ENCODE measurements at places on chromosomes 16 and 17.
A peak's percentile ranks its signal among the peaks of the same experiment; 100 is the strongest.

- no peak for DNase-seq
These were observed 804 bp upstream of the TMEM100 start for GRCh38 chr17:55723488-55723848.

GRCh38 chr17:82298538-82299421, 18.6 kb downstream of the CD7 start:
- no peak for DNase-seq

- no peak for DNase-seq
These were observed 59.9 kb downstream of the PRMT7 start for GRCh38 chr16:68370581-68371275.

DNA sequence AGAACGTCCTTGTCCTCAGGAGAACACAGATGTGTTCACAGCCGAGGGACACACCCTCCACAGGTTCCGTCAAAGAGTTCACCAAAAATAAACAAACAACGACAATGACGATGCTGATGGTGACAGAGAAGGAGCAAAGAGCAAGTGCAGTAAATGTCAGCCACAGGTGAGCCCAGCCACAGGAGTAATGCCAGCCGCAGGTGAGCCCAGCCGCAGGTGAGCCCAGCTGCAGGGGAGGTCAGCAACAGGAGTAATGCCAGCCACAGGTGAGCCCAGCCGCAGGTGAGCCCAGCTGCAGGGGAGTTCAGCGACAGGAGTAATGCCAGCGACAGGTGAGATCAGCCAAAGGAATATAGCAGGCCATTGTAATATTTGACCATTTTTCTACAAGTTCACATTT, 315.2 kb downstream of the FOXL1 start:
- DNase-seq, result no peak

DNA sequence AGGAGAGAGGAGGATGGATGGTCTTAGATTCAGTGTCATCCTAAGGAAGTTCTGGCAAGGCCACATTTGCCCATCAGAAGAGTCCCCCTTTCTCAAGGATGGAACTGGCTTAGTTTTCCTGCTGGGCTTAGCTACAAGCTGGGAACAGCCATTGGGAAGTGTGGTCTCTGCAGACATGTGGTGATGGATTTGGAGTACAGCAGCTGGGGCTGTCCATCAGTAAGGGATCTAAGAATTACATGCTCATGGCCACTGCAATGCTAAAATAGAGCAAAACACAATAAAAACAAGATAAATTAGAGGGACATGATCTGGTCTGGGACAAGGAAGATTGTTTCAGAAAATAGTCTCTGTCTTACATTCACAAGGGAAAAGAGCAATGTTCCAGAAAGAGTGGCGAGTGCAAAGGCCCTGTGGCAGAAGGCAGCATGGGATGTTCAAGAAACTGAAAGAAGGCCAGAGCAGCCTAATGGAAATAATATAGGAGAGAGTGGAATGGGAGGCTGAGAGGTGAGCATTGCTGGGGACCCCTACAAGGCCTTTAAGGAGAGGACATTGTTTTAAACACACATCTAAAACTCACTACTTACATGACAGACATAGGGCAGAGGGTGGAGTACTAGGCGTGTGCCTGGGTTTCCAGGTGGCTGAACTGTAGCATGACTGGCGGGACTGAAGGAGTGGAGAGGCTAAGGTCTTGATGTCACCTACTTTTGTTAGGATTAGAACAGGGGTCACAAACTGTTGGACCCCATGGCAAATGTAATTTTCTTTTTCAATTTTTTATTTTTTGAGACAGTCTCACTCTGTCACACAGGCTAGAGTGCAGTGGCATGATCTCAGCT, 17.0 kb upstream of the TOX3 start:
- DNase-seq, result no peak

DNA sequence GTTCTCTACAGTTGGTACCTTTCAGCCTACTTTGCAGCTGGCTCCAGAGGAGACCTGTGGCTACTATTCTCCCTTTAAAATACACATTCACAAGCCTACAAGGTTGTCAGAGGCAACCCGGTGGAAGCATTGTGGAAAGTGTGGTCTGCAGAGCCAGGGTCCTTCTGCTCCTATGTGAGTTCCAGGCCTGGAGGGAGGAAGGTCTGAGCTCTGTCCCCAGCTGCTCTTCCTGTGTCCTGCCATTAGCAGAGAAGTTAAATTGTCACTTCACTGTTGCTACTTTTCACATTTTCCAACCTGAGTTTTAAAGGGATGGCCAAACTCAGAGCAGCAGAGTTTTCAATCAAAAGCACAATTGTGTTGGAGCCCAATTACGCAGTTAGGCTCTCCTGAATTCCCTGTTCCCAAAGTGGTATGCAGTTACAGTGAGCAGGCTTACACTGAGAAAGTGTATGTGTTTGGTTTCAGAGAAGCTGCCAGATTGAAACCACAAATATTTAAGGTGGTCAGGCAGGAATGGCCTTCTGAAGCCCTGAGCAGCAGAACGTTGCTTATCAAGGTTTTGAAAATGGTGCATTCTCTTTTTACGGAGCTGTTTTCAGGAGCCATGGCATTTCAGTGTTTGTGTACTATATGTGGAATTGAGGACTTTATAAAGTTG, 25.0 kb downstream of the MAP3K3 start:
- DNase-seq, result no peak

- no peak for DNase-seq
These were observed 25.0 kb upstream of the RSL1D1 start for GRCh38 chr16:11876306-11876705.

DNA sequence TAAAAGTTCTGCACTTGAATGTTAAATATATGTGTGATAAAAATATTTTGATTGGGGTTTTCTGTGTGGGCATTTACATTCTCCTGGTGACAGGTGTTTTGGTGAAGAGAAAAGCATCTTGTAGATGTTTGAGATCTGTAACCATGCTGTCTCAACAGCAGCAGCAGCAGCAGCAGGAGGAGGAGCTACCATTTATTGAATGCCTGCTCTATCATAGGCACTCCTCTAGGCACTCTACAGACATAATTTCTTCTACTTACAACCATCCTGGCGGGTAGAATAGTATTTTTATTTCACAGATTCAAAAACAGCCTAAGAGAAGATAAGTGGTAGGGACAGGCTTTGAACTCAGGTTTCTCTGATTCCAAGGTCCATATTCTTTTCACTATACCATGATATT, 159.7 kb upstream of the TBX2 start:
- no peak for DNase-seq

GRCh38 chr16:19666477-19666876, 51.5 kb downstream of the KNOP1 start:
- DNase-seq, result peak; percentile 77

- DNase-seq, result no peak
These were observed 107.6 kb downstream of the VAT1L start for GRCh38 chr16:77895962-77896361.

GRCh38 chr17:73769479-73769878, 125.2 kb upstream of the SDK2 start:
- no peak for DNase-seq

DNA sequence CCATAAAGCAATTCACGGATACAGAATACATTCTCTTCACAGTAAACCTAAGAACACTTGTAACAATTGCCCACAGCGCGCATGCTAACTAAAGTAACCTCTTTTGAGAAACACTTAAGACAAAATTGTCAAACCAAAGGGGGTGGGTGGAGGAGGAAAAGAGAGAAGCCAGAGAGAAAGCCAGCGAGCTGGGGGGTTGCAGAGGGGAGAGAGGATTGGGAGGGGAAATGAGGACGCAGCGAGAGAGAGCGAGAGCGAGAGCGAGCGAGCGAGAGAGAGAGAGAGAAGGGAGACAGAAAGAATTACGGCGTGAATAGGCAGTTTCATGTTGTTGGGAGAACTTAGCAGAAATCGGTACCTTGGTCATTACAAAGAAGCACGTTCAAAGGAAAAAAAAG, 1.6 kb upstream of the HOXB7 start:
- no peak for DNase-seq

DNA sequence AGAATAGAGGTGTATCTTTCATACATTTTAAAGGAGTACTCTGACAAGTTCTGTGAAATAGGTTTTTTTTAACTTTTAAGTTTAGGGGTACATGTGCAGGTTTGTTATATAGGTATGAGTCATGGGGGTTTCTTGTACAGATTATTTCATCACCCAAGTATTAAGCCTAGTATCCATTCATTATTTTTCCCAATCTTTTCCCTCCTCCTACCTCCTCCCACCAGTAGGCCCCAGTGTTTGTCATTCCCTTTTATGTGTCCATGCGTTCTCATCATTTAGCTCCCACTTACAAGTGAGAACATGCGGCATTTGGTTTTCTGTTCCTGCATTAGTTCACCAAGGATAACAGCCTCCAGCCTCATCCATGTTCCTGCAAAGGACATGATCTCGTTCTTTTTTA, 175.5 kb downstream of the CYB561 start:
- no peak for DNase-seq

DNA sequence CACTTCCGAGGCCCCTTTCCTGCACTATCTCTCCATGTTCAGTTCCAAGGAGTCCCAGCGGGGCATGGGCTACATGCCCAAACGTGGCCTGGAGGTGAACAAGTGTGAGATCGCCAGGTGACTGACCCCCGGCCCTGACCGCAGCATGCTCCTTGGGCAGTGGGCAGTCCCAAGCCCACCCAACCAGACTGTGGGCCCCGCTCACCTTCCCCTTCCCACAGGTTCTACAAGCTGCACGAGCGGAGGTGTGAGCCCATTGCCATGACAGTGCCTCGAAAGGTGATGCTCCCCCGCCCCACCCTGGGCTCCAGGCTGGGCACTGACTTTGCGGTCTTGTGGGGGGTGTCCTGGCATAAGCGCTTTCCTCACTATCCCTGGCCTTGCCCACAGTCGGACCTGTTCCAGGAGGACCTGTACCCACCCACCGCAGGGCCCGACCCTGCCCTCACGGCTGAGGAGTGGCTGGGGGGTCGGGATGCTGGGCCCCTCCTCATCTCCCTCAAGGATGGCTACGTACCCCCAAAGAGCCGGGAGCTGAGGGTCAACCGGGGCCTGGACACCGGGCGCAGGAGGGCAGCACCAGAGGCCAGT, 4.7 kb downstream of the CORO1A start:
- no peak for DNase-seq

GRCh38 chr16:7703672-7704071, 371.0 kb downstream of the RBFOX1 start:
- DNase-seq, result no peak

- no peak for DNase-seq
These were observed 256.0 kb upstream of the MAF start for GRCh38 chr16:79856581-79856980.

DNA sequence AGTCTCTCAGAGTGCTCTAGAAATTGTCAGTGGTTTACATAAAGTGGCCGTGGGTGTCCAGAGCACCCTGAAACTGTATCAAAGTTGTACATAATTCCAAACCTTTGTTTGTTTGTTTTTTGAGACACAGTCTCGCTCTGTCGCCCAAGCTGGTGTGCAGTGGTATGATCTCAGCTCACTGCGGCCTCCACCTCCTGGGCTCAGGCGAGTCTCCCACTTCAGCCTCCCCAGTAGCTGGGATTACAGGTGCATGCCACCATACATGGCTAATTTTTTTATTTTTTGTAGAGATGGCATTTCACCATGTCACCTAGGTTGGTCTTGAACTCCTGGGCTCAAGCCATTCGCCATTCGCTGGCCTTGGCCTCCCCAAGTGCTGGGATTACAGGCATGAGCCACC, 24.3 kb upstream of the ADGRG1 start:
- DNase-seq, result no peak

GRCh38 chr16:80437707-80438106, 103.1 kb upstream of the DYNLRB2 start:
- no peak for DNase-seq

DNA sequence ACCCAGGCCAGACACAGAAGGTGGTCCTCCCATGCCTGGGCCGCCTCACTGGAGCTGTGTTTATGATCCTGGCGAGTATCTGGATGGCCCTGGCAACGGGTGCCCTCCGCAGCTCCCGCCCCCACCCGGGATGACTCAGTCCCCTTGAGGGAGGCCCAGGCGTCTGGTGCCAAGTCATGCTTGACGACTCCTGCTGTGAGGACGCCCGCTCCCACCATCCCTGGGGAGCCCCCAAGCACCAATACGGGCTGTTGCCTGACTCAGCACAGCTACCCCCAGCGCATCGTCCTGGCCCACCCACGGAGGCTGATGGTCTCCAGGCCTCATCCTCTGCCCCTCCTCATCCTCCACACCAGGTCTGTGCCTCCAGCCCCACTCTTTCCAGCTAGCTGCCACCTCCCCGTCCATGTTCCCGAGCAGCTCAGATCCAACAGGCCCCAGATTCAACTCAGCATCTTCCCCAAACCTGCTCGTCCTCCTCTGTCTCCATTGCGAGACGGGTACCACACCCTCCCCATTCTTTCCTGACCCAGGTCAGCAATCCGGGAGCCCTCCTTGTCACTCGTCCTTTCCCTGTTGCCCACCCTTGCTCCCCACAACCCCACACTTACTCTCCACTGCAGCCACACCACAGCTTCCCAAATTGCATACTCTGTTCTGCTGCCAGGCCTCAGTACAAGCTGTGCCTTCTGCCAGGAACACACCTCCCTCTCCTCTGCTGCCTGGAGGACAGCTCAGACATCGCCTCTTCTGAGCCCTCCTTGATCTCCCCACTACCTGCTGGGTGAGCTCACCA, 2.6 kb downstream of the CAMKK1 start:
- DNase-seq, result peak; percentile 61

- peak; percentile 66 for DNase-seq
These were observed 63.6 kb downstream of the PLCG2 start for GRCh38 chr16:81842564-81843242.

DNA sequence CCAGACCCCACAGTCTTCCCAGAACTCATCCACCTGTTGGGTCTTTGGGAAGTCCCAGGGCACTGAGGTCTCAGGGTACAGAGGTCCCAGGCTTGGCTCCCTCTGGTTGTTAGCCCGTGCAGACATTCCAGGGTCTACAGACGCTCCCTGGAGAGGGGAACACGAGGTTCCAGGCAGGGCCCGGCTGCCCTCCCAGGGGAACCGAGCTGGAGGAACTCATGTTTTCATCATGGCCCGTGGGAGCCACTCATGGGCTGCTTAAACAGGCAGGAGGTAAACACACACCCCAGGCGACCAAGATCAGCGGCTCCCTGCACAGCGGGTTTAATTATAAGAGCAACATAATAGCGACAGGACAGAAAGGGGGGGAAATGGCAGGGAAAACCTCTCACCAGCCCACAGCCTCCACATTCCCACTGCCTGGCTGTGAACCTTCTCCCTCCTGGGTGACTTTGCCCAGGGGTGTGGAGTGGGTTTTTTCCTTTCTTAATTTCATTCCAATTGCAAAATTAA, 36.5 kb downstream of the TRARG1 start:
- DNase-seq, result no peak

- DNase-seq, result no peak
These were observed 151.5 kb upstream of the SDK2 start for GRCh38 chr17:73795730-73796129.

DNA sequence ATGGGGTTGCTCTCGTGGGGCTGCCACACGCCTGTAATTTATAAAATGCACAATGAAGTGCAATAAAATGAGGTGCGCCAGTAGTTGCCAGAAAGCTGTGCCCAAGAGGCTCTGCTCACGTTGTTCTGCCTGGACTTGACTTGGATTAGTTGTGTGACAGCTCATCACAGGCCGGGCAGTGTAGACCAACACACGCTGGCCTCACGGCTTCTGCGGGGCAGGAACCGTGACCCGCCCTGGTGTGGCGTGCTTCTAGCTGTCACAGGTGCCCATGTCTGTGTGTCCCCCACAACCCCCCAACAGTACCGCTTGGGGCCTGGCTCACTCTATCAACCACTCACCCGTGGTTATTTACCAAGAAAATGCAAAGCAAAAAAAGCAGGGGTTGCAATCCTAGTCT, 112.2 kb upstream of the ZNF750 start:
- DNase-seq, result no peak
